A673 (cell line): ENCODE measurements at places on chromosomes 1 and 21. TPM values are rescaled to one million over a fixed set of nuclear protein-coding genes. Genes with fewer than 3 reads are reported as not detected.

DNA sequence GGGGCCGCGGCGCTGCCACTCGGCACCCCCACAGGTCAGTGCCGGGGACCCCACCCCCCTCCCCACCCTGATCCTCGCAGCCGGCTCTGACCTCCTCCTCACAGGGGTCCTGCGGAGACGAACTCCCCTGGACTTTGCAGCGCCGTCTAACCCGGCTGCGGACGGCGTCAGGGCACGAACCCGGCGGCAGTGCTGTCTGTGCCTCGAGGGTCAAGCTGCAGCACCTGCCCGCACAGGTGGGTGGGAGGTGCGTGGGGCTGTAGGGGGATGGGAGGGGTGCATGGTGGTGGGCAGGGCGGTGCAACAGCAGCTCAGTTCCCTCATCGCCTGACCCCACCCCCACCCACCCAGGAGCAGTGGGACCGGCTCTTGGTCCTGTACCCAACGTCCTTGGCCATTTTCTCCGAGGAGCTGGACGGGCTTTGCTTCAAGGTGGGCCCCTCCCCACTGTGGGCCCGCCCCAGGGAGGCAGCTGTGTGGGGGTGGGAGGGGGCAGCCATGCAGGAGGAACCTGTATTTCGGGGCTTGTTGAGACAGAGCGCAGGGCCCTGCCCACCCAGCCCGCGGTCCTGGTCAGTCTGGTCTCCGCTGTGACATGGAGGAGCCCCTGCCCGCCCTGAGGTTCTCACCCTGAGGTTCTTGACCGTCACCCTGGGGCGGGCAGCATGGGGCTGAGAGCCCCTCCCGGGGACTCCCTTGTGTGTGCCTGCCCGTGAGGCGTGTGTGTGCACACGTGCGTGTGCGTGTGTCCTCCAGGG is 4.9 kb downstream of the PLEKHN1 start:
- H3K4me3 ChIP-seq: no peak overlapping the region
- no peak for DNase-seq
- peaks cover 16% of the 10 kb centered on the region for H3K4me1 ChIP-seq
- H3K27me3 ChIP-seq: peaks cover 25% of the 10 kb centered on the region
- H3K36me3 ChIP-seq: no peaks in the 10 kb centered on the region
- no peak overlapping the region for H3K27ac ChIP-seq

The ADAMTS4 gene
- 28.6 and 31.6 TPM in 2 replicates for total RNA-seq

GRCh38 chr1:60664086-60664625 is 418.2 kb upstream of the NFIA start:
- H3K27ac ChIP-seq: no peak overlapping the region
- H3K4me1 ChIP-seq: no peaks in the 10 kb centered on the region
- H3K36me3 ChIP-seq: no peaks in the 10 kb centered on the region
- peaks cover 33% of the 10 kb centered on the region for H3K27me3 ChIP-seq

GRCh38 chr21:16424331-16424751 is 694.6 kb downstream of the USP25 start:
- H3K4me1 ChIP-seq: no peaks in the 10 kb centered on the region
- no peak for DNase-seq
- no peaks in the 10 kb centered on the region for H3K27me3 ChIP-seq
- no peaks in the 10 kb centered on the region for H3K36me3 ChIP-seq
- no peak overlapping the region for H3K27ac ChIP-seq
- no peak overlapping the region for H3K4me3 ChIP-seq

GRCh38 chr21:26005464-26005863 is 165.1 kb downstream of the APP start:
- peaks cover 39% of the 10 kb centered on the region for H3K4me1 ChIP-seq
- no peak overlapping the region for H3K4me3 ChIP-seq
- DNase-seq: no peak
- no peak overlapping the region for H3K27ac ChIP-seq
- peaks cover 3% of the 10 kb centered on the region for H3K36me3 ChIP-seq

- H3K27ac ChIP-seq: peak overlapping the region; percentile 22
- no peak overlapping the region for H3K4me3 ChIP-seq
- H3K36me3 ChIP-seq: peaks cover 3% of the 10 kb centered on the region
- H3K27me3 ChIP-seq: no peaks in the 10 kb centered on the region
Measured at GRCh38 chr1:234315091-234315541, 58.1 kb upstream of the COA6 start.

GRCh38 chr1:73044241-73045036 is 762.1 kb upstream of the NEGR1 start:
- peak overlapping the region; percentile 23 for H3K27ac ChIP-seq
- DNase-seq: peak; percentile 55
- no peak overlapping the region for H3K4me3 ChIP-seq
- H3K36me3 ChIP-seq: no peaks in the 10 kb centered on the region
- peaks cover 13% of the 10 kb centered on the region for H3K4me1 ChIP-seq

DNA sequence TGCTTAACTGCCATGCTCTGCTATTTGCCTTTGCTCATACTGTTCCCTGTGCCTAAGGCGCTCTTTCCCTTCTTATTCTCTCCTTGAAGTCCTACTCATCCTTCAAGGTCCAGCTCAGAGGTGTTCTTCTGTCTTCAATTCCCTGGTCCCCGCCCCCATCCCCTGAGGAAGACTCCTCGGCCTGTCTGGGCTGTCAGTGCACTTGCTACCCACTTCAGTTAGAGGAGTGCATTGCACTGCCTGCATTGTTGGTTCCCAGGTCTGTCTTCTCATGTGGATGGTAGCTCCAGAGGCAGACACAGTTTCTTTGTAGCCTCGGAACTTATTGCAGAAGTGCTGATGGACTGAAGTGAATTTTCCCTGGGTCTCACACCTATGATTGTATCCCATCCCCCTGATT is 194.0 kb downstream of the C1orf94 start:
- DNase-seq: no peak
- no peak overlapping the region for H3K4me3 ChIP-seq
- peaks cover 51% of the 10 kb centered on the region for H3K27me3 ChIP-seq
- H3K27ac ChIP-seq: no peak overlapping the region

The TRIM46 gene
- total RNA-seq: 5.1 and 6.2 TPM in 2 replicates

GRCh38 chr1:83101406-83101805 is 897.5 kb downstream of the TTLL7 start:
- H3K4me3 ChIP-seq: no peak overlapping the region
- no peak for DNase-seq
- no peaks in the 10 kb centered on the region for H3K36me3 ChIP-seq
